ENCODE measurements at places on chromosomes 1 and 21.

DNA sequence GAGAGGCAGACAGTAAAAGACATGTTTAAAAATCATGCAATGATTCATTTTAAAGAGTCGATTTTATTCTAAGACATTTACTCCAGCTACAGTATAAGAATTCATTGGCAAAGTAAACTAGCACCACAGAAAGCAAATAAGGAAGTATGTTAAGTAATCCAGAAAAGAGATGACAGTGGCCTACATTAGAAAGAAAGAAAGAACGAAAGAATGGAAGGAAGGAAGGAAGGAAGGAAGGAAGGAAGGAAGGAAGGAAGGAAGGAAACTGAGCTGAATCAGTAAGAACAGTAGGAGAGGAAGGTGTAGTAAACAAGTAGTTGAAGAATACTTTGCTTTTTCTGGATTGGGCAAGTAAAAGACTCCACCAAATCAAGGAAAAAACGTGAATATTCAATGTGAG, 62.2 kb downstream of the ZZZ3 start:
- no peak for DNase-seq

- no peak for DNase-seq
Measured at GRCh38 chr1:220826729-220827128, 40.0 kb downstream of the MTARC1 start.

DNA sequence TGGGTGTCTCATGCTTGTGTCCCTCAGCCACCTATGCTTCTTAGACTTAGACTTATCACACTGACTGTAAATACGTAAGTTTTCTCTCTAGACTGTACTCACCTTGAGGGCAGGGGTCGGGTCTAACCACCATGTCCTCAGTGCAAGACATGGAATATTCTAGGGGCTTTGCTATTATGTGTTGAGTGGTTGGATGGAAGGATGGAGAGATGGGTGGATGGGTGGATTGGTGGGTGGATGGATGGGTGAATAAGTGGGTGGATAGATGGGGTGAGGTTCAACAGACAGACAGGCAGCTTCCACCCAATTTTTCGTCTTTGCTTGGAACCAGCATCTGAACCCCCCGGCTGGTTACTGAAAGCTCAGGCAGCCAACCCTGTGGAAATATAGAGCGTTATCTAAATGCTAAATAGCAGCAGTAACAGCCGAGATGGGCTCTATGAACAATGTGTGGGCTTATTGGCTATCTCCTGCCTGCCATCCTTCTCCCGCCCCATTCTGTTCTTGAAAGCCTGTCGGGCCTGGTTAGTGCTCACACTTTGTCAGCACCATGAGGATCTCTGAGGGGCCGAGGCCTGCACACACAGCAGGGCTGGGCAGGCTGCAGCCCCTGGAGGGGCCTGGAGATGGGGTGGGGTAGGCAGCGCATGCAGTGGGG, 130.7 kb downstream of the ACTL8 start:
- DNase-seq = no peak

- no peak for DNase-seq
Measured at GRCh38 chr1:184865831-184866230, 108.5 kb downstream of the NIBAN1 start.

DNA sequence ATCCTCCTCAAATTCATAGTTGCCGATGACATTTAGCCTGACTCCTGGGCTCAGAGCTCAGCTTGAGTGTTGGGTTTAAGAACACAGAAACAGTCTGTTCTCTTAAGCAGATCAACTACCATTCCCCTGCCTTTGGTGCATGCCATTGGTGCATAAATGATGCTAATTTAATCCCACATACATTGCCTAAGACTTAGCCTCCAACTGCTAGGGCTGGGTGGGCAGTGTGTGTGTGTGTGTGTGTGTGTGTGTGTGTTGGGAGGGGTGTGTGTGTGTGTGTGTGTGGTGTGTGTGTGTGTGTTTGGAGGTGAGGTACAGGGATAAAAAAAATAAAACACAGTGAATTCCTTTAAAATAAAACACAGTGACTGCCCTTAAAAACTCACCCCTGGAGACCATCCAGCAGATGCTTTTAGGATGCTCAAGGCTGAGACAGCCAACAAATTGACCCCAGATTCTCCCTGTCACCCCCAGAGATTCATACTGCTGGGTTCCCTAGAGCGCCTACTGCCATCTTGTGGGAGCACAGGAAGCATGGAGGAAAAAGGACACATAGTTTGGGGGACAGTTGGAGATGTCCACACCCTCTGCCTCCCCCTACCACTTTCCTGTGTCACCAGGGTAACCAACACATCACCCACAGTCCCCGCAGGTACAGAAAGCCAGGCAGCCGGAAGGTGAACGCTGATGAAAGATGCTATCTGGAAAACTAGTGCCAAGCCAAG, 30.6 kb downstream of the KLHDC7A start:
- DNase-seq = no peak

DNA sequence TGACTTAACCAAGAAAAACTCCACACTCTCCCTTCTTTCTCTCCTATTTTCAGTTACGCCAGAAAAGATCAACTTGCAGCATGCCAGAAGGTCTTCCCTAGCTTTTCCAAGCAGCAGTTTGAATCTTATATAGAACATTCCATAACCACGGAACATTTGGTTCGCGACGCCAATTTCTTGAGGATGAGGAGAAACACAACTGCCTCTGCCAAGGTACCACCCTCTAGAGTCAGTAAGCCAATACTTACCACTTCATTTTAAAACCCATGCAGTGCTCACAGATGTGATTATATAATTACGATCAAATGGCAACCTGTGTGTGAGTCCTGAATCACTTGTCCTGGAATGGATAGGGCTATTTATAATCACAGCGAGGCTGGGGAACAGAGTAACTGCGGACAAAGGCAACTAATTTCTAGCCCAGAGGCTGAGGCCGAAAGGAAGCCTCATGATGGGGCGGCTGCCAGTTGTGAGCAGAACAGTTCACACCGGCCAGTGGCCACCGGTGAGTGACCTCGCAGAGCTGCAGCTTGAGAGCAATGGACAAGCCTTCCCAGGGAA, 43.2 kb upstream of the BACE2 start:
- DNase-seq = no peak

DNA sequence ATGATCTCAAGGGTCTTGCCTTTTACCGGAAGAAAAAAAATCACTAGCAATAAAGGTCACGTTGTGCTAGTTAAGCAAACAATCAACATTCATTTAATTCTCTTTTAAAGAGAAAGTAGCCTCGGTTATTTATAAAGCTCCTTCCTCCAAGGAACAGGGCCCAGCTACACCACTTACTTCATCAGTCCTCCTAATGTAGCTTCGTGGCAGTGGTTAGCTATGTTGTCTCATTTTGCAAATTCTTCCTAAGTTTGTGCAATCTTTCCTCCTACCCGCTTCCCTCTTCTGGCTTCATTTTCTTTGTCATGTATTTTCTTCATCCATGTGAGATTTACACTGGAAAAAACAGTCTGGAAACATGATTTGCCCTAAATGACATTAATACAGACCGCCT, 554.2 kb downstream of the NUF2 start:
- no peak for DNase-seq

DNA sequence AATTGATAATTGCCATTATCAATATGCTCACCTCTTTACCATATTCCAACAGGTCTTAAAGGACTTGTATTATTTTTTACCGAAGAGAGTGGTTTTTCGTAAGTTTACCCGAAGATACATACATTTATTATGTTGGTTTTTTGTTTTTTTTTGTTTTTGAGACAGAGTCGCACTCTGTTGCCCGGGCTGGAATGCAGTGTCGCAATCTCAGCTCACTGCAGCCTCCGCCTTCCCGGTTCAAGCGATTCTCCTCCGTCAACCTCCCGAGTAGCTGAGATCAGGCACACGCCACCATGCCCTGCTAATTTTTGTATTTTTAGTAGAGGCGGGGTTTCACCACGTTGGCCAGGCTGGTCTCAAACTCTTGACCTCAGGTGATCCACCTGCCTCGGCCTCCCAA, 30.8 kb downstream of the NR5A2 start:
- DNase-seq = no peak

DNA sequence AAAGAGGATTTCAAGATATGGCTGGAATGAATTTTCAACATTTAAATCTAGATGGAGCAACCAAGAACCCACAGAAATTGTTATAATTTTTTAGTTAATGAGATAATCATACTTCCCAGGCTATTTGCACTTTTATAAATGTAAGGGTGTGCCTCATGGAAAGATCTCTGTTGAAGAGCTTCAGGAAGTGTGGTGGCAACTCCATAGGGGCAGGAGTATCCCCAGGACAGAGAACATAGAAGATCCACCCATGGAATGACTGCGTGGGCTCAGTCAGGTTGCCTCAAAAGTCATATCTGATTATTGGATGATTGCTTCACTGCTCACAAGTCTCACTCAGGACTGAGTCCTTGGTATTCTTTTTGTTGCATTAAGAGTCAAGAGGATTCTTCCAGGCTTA, 167.4 kb upstream of the KIAA0040 start:
- DNase-seq = no peak

GRCh38 chr1:244054924-244055263, 3.8 kb downstream of the ZBTB18 start:
- no peak for DNase-seq

- no peak for DNase-seq
Measured at GRCh38 chr1:168507231-168507630, 36.6 kb downstream of the XCL2 start.

GRCh38 chr1:168050880-168051279, 85.8 kb downstream of the GPR161 start:
- no peak for DNase-seq

DNA sequence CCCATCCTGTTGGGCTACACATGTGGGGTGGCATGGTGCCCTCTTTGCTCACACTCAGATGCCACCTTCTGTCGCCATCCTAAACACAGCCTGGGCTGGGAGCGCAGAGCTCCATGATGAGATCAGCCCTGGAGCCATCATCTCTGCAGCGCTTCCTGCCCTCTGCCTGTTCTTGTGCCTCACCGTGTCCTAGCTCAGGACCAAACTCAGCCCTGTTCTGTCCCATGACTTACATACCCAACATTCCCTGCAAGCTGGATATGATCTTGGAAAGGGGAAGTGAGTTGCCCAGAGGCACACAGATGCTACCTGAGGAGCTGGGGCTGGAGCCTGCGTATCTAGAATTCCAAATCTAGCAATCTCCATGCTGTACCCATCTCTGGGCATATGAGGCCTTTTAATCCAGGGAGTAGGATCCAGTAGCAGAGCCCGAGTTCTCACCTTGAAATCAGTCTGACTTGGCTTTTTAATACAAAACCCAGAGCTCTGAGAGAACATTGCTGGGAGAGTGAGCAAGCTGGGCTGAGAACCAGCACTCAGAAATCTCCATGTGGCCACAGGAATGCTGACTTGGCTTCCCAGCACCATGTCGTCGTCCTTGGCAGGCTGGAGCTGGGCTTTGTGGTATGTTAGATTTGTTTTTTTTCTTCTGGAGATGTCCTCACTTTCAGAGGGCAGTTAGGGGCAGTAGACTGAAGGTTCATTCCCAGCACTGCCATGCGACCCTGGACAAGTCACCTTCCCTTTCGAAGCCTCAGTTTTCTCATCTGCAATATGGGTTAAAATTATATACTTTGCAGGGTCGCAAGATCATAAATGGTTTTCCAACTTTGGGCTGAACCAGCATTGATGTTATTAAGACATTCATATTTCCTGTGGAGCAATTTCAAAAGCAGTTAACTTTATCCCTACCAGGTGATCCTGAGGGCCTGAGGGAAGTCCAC, 2.6 kb downstream of the ALPL start:
- DNase-seq = no peak

- DNase-seq = peak; percentile 10
Measured at GRCh38 chr21:15437883-15438282, 291.9 kb upstream of the USP25 start.
